ENCODE measurements at places on chromosomes 11 and 22.

GRCh38 chr22:32649515-32650200 is 151.8 kb upstream of the TIMP3 start:
- DNase-seq: no peak

GRCh38 chr11:19117760-19118097 is 761 bp downstream of the ZDHHC13 start:
- DNase-seq: no peak

DNA sequence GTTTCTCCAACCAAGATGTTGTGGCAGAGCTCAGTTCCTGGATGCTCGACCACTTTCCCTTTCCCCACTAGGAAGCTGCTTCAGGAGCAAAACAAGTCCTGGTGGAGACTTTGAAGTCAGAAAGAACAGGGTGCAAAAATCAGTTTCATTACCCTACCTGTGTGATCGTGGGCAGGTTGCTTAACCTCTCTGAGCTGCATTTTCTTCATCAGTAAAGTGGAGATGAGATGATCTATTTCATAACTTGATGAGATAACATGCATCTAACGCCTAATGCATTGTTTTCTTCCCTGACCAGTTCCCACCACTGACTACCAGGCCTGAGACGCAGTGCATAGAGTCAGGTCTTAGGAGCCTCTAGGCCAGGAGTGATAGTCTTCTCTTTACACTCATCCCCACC is 470.0 kb downstream of the SOX6 start:
- no peak for DNase-seq

GRCh38 chr11:119755356-119756071 is 26.5 kb upstream of the NECTIN1 start:
- DNase-seq: peak; percentile 15

GRCh38 chr11:35031867-35032266 is 107.1 kb upstream of the CD44 start:
- DNase-seq: no peak

GRCh38 chr11:44533921-44534711 is 31.3 kb upstream of the CD82 start:
- DNase-seq: no peak
